Astrocyte of the cerebellum (primary cell): ENCODE measurements at places on chromosomes 1 and 21.

- DNase-seq: no peak
Observed at GRCh38 chr1:39508857-39509305, 17.4 kb downstream of the BMP8A start.

DNA sequence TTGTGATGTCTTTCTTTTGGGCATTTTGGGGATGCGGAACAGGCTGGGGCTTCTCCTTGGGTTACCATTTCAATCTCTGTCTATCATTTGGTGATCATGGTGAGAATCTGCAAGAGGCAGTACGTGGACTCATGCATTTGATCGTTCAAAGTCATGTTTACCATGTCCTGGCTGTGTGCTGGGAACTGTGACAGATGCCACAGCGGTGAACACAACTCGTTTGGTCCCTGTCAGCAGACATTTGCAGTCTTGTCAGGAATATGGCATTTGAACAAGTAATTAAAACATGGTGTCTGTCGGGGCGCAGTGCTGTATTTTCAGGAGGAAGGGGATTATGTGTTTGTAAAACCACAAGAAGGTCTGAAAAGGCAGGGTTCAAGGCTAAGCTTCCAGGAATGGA is 103.3 kb upstream of the IGSF21 start:
- DNase-seq: no peak

GRCh38 chr1:211985556-211986264 is 49.6 kb downstream of the INTS7 start:
- DNase-seq: no peak

GRCh38 chr1:180911640-180912191 is 981 bp upstream of the KIAA1614 start:
- no peak for DNase-seq
